ENCODE measurements at places on chromosomes 4 and X.

GRCh38 chr4:83378419-83378818, 43.8 kb upstream of the HPSE start:
- peak; percentile 60 for DNase-seq

DNA sequence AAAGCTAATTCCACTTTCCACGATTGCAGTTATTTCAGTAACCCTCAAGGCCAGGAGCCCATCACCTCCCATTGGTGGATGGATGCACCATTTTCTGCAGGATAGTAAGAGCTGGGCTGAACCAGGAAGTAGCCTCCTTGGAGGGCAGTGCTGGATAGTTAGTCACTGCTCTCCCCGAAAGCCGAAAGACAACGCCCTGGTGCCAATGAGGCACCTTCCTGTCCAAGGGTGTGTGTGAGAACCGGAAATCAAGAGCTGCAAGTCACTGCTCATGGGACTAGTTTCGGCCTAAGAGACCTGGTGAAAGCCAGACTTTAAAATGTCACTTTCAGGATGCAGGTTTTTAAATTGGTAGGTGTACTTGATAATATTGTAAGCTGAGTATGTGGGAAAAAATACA, 203.8 kb upstream of the HS3ST1 start:
- DNase-seq, result no peak

DNA sequence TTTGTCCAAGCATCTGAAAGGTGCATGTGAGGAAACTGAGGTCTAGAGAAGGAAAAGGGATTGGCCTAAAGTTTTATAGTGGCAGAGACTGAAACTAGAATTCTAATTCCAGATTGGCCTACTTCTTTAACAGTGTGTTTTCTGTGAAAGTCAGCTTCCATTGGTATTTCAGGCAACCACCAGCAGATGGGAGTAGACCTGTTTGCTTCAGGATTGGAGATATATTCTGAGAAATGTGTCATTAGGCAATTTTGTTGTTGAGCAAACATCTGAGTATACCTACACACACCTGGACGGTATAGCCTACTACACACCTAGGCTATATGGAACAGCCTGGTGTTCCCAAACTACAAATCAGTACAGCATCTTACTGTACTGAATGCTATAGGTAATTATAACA, 207.3 kb upstream of the RADX start:
- DNase-seq, result no peak

- DNase-seq, result no peak
Observed at GRCh38 chr4:26151615-26152014, 169.2 kb upstream of the RBPJ start.

DNA sequence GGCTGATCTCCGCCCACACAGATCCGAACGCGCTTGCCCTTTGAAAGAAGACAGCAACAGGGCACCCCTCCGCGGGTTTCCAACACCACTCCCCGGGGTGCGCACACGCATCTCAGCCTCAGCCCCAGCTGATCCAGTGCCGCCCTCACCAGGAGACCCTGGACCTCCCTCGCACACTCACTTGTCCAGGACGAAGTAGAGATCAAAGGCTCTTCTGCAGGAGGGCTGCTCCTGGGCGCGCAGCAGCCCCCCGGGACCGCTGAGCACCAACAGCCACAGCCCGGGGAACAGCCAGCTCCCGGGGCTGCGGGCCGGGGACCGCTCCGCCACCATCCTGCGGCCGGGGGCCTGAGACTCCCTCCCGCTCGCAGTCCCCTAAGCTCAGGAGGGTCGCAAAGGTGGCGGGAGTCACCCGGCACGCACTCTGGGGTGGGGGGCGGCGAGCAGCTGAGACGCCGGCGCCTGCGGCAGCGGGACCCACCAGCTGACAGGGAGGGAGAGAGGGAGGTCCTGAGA, 743 bp downstream of the ANTXR2 start:
- DNase-seq, result peak; percentile 88

- no peak for DNase-seq
Observed at GRCh38 chr4:146178126-146178525, 2.6 kb downstream of the LSM6 start.

Measured in NB4 (cell line).